ENCODE measurements at places on chromosomes 5 and 9.

DNA sequence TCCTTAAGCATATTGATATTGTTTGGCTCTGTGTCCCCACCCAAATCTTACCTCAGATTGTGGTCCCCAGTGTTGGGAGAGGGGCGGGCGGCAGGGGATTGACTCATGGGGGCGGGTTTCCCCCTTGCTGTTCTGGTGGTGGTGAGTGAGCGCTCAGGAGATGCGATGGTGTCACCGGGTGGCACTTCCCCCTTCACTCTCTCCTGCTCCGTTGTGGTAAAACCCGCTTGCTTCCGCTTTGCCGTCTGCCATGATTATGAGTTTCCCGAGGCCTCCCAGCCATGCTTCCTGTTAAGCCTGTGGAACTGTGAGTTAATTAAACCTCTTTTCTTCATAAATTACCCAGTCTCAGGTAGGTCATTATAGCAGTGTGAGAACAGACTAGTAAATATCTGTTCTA is 229.1 kb downstream of the IRX2 start:
- no peak for DNase-seq

DNA sequence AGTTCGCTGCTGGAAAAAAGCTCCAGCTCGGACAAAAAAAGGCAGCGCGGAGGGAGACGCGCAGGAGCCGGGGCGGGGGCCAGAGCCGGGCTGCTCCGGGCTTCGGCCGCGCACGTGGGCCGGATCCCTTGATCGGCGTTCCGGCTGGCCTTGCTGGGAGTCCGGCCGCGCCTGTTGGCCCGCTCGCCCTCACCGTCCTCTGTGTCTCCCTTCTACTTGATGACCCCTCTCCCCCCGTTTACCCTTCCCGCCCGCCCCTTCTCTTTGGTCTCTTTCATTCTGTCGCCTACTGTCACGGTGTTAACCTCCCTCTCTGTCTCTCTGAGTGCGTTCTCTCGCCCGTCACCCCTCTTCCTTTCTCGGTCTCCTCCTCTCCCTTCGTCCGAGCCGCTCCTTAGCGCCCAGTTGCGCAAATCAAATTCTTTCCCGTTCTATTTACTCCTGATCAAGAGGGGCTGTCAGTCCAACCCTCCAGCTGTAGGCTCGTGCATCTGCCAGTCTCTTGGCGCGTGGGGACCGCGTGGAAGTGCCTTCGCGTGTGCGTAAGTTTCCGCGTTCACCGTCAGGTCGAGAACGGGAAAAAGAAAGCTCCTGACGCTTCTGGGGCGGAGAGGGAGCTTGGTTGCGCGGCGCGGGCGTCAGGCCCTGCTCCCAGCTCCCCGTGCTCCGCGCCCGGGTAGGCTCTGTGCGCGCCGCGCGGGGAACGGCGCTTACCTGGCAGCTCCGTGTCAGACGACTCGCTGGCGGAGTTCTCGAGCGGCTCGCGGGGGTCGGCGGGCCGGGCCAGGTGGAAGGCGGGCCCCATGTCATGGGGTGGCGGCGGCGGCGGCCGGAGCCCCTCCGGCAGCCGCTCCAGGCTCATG is 798 bp downstream of the PITX1 start:
- DNase-seq, result no peak

GRCh38 chr5:7629561-7629960 is 221.4 kb downstream of the CFAP90 start:
- DNase-seq, result no peak

DNA sequence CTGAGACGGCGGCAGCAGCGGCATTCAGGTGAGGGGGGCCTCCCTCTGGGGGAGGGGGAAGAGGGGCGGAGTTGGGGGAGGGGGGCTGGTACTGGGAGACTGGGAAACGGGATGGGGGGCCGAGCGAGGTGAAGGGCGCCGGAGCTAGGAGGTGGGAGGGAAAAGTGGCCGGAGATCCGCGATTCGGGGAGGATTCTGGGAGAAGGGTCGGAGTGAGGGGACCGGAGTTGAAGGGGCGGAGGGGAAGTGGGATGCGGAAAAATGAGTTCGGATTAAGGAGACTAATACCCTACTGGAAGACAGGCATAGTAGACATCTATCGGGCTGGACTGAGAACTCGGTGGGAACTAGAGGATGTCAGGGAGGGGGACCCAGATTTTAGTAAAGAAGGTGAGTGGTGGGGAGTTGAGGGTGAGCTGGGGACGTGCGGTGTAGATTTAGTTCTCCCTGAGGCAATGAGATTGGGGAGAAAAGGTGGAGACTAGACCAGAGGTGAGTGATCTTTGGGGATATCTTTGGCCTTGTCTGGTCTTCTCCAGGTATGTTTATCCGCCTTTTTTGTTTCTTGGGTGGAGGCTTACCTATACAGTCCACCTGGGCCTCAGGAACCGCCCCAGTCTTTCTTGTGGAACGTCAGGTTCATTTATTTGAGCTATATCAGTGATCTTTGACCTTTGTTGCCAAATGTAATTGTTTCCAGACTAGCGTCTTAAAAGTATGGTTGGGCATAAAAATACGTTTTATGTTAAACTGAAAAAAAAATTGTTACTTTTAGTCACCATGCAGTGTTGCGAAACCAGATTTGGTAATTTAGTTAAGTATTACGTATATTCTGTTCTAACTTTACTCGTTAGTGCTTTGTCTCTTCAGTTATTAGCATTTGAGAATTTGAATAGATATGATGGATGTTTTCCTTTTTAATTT is 632 bp downstream of the UBAP1 start:
- DNase-seq, result no peak

DNA sequence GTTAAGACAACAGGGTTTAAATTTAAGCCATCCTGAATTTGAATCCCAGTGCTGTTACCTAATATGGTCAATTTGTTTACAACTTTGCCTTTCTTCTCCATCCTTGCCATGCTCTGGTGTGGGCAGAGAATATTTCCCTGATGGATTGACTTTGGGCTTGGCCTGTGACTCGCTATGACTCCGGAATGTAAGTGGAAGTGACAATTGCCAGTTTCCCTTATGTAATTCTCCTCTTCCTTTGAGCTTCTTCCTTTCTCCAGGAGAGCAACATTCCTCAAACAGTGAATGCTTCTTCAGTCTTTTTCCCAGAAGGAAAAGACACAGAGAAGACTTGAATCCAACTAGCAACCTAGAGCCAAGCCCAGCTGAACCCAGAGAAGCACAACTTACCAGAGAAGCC is 159.1 kb downstream of the LURAP1L start:
- DNase-seq, result no peak

Data from vagina (tissue), 2 donors.